Myocyte (in vitro differentiated cells): ENCODE measurements at places on chromosomes 5 and 9.

DNA sequence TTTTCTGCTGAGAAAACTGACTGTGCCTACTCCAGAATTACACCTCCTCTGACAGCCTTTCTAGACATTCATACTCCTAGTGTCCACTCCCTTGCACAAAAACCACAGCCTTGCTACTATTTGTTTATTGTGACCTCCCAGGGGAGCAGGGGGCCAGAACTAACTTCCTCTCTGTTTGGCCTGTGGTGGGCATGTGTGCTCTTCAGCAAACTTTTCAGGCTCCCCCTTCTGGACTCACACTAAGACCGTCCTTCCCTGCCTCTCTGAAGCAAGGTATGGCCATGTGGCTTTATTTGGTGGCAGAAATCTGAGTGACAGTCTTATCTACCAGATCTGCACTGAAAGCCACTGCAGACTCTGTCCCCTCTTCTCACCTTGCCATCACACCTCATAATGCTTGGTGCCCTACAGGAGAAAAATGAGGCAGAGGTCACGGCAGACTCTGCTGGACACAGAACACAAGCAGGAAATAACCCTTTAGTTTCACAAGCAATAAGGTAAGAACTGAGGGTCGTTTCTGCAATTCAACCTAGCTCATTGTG lies 28.2 kb downstream of the LIFR start:
- DNase-seq, result peak; percentile 14

DNA sequence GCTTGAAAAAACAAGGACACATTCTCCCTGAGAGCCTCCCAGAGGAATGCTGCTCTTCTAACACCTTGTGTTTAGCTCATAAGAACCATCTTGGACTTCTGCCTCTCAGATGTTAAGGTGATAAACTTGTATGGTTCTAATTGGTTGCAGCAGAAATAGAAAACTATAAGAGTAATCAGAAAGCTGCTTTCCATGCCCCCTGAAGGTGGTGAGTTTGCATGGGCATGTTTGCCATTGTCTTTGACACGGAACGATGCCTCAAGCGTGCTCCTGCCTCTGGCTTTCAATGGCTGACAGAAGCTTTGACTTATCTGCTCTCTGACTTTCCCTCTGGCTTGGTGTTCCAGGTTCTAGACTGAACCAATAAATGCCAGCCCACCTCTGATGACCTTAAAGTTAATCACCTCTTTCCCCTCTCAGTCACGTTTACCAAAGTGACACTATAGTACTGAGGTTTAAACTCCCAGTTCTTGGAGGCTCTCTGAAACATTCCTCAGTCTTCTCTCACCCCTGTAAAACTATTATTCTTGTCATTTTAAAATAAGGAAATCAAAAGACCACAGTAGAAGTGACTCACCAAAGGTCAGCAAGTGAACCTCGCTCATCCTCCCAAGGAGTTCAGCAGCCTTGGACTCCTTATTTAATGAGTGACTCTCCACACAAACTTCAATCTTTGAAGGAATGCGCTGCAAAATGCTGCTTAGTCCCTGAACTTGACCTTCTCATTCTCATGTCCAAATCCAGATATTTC lies 103.6 kb downstream of the PIK3R1 start:
- no peak for DNase-seq

GRCh38 chr9:120514405-120514804 lies 65.6 kb downstream of the CDK5RAP2 start:
- DNase-seq, result no peak

DNA sequence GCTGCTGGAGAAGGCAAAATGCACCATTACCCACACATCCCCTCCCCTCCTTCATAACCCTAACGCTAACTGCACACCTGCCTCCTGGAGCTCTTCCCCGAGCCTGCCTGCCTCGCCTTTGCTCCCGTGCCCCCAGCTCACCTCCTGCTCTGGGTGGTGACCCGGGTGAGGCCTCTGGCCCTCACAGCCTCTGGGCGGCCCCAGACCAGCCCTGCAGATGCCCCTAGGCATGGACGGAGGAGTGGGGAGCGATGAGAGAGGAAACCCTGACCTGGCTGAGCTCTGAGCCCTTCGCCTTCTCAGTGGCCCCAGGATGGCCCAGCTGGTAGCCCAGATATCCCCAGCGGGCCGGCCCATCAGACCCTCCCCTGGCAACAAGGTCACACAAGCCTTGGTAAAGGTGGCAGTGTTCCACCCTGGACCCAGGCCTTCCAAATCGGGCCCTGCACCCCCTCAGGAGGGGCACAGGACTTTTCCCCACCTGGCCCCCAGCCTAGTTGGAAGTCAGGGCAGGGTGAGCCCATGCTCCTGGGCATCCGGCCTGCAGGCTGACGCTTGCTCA lies 14.5 kb upstream of the CAMSAP1 start:
- DNase-seq, result no peak

- DNase-seq, result no peak
Measured at GRCh38 chr9:71515626-71516025, 252.7 kb downstream of the CEMIP2 start.

DNA sequence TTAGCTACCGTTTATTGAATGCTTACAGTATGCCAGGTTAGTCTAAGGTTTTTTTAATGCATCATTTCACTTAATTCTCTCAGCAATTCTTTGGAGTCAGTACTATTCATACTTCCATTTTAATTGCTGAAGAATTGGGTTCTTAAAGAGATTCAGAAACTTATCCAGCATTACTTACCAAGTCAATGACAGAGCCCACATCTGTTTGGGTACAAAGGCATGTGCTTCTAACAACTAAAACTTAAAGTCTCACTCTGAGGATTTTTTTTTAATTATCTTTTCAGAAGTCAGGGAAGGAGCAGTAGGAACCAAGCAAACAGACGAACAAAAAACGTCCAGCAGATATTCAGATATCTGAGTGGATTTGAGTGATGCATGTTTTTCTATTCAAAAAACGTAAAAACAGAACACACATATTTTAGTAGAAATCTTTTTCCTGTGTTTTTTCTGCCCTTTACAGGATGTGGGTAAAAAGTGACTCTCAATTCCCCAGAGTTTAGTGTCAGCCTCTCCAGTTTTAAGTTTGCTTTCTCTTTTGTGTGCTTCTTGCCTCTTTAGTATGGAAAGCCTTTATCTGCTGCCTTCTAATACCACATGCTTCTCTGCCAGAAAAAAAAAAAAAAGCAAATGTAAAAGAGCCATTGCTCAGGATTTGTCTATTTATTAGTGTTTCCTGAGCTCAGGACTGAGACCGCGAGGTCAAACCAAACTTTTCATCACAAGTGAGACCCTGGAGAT lies 118.0 kb downstream of the PRKACG start:
- DNase-seq, result peak; percentile 7

GRCh38 chr5:132608107-132608506 lies 49.9 kb upstream of the IL13 start:
- no peak for DNase-seq

DNA sequence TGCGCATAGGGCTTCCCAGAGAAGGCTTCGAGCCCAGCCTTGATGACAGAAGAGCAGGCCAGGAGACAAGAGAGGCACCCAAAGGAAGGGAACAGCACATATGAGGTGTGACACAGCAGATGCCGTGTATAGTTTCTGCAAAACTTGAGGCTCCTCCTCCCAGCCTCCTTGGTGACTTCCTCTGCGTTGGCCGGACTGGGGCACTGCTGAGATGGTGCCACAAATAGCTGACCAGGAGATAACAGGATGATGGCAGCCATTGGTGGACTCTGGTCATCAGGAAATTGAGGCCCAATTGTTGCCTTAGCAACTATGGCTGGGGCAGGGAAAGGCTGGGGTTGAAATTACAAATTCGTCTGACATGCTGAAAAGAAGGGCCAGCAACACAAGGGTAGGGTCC lies 4.8 kb upstream of the ZNF79 start:
- DNase-seq, result no peak

- DNase-seq, result no peak
Measured at GRCh38 chr5:141313711-141314110, 6.9 kb downstream of the TAF7 start.

GRCh38 chr5:131406076-131406475 lies 142.2 kb downstream of the CDC42SE2 start:
- DNase-seq, result no peak

- DNase-seq, result peak; percentile 32
Measured at GRCh38 chr5:54415896-54416601, 39.5 kb upstream of the HSPB3 start.

GRCh38 chr5:139649082-139649991 lies 1.2 kb downstream of the CXXC5 start:
- peak; percentile 50 for DNase-seq

- no peak for DNase-seq
Measured at GRCh38 chr5:98433673-98434072, 339.8 kb upstream of the RGMB start.

- no peak for DNase-seq
Measured at GRCh38 chr9:91948597-91949391, 1.2 kb downstream of the ROR2 start.

- DNase-seq, result peak; percentile 68
Measured at GRCh38 chr9:129752900-129753729, at the start of gene PTGES. PTGES (minus strand) TSS chr9:129753042; CDS start chr9:129753012, 30 bp downstream.

GRCh38 chr5:33901156-33901555 lies 9.4 kb upstream of the ADAMTS12 start:
- no peak for DNase-seq

- DNase-seq, result no peak
Measured at GRCh38 chr9:116605904-116606341, 81.2 kb upstream of the TRIM32 start.

GRCh38 chr9:121836366-121836885 lies 185.0 kb downstream of the DAB2IP start:
- no peak for DNase-seq

DNA sequence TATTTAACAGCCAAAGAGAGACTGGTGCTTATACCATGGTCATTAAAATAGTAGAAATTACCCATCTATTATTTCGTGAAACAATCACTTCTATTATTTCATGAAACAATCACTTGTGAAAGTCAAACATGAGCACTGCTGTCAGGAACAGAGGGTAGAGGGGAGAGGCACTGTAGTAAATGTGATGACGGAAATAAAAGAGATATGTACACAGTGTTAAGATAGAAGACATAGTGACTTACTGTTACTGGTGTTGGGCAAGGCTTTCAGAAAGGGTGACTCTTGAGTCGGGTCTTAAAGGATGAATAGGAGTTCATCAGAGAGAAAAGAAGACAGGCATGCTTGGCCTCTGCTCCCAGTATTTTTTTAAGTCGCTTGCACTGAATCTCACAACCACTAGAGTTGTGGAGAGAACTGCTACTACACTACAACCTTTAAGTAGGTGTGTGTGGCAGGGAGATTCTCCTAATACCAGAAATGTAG lies 162.6 kb upstream of the GNA14 start:
- no peak for DNase-seq

DNA sequence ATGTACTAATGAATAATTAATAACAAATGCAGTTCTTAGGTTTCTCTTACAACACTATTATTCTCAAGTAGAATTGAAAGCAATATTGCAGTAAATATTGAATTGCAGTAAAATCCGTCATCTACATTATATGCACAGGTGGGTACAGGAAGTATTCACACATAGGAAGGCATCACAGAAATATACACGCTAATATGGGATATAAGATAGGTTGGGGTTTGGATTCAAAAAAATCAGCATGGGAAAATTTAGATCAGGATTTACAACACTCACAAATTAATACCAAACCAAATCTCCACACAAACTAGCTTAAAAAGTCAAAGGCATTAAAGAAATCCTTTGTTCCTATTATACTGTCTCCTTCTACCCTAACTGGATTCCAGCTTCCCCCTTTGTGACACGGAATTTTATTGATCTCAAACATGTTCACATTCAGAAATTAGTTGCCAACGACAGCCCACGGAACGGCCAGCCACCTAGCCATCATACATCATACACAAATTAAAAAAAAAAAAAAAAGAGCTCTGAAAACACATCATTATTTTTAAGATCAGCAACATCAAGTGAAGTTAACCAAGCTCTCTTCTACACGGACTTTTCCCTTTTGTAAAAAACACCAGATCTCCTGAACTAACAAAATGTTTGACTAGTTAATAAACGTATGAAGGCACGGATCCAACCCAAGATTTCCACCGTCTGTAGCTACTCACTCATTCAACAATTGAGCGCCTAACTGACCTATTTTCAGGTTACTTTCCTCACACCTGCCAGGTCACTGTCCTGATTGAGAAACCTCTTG lies 2.2 kb downstream of the NR6A1 start:
- DNase-seq, result no peak

DNA sequence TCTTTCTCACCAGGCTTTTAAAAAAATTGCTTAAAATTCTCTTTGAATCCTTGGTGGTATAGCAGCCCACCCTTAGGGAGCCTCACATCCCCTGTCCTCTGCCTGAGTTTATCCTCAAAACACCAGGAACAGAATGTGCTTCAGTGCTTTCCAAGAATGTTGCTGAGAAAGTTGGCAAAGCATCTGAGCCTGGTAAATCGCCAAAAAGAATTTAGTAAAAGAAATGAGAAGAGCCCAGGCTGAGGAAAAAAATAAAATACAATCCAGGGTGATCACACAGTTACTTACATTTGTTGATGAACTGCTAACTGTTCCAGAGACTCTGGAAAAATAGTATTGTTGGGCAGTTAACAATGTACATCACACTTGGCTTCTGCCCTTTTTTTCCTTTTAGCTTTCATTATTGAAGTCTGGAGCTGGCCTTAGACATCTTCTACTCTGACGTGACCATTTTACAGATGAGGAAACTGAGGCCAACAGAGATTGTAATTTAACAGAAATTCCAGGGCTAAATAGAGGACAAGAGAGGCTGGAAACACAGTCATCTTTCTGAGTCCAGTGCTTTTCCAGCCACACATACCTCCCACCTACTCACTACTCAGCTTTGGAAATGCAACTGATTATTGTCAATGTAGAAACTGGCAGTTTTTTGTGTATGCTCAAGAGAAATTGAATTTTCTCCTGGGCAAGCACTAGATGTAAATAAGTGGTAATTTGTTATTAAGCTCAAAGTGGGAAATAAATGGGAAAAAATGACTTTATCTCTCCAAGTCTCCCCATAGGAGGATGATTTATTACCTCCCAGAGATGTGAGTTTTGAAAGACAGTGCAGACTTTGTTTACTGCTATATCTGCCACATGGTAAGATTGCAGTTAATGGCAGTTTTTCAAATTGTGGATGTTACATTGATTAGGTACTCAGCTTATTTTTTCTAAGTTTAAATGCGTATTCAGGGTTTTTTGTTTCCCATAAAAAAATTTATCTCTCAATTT lies 86.7 kb upstream of the ALDH1A1 start:
- peak; percentile 68 for DNase-seq

DNA sequence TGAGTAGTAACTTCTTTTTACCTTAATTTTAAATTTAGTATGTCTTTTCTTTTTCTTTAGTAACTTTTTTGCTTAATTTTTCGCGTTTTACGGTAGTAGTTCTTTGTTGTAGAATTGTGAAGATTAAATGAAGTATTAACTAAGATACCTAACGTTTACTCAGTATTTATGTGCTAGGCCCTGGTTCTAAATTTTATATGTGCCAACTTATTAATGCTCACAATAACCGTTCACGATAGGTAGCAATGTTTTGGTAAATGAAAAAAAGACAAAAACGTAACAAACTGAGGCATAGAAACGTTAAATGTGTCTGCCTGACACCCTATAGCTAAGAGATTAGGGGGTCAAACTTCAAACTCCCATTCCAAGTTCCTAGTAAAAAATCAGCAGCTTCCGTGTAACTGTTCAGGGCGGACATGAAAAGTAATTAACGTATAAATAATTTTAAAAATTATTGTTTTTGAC lies 1.2 kb downstream of the MRPS30 start:
- DNase-seq, result no peak

GRCh38 chr9:127898433-127899127 lies 823 bp downstream of the ST6GALNAC6 start:
- DNase-seq, result peak; percentile 92
